Activated T-helper 9 cell treated with anti-CD3 and anti-CD28 coated beads, Interleukin-2, amount 50 U/mL, for 16 hours (primary cell): ENCODE measurements at places on chromosomes 7 and 10.
A peak's percentile ranks its signal among the peaks of the same experiment; 100 is the strongest.

GRCh38 chr10:88974446-88975376 lies 15.9 kb upstream of the FAS start:
- no peak for DNase-seq

GRCh38 chr10:110859206-110859972 lies 12.3 kb upstream of the PDCD4 start:
- DNase-seq: no peak

DNA sequence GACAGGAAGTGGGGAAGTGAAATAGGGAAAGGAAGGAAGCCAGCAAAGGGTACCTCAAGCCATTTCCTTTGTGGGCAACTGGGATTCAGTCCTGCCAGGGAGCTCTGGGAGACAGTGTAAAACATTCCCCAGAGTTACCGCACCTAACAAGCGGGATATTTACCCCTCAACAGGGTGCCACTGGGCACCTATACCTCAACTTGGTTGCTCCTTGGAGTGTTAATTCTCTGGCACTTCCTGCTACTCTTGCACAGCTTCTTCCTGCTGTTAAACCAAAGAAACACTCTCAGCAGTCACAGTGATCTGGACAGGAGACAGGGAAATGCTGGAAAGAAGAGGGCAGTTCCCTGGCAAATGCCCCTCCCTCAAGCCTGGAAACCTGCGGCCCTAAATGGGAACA lies 151.3 kb downstream of the REEP3 start:
- DNase-seq: no peak

- no peak for DNase-seq
These were observed 19.1 kb downstream of the DNAJB6 start for GRCh38 chr7:157355784-157356511.

DNA sequence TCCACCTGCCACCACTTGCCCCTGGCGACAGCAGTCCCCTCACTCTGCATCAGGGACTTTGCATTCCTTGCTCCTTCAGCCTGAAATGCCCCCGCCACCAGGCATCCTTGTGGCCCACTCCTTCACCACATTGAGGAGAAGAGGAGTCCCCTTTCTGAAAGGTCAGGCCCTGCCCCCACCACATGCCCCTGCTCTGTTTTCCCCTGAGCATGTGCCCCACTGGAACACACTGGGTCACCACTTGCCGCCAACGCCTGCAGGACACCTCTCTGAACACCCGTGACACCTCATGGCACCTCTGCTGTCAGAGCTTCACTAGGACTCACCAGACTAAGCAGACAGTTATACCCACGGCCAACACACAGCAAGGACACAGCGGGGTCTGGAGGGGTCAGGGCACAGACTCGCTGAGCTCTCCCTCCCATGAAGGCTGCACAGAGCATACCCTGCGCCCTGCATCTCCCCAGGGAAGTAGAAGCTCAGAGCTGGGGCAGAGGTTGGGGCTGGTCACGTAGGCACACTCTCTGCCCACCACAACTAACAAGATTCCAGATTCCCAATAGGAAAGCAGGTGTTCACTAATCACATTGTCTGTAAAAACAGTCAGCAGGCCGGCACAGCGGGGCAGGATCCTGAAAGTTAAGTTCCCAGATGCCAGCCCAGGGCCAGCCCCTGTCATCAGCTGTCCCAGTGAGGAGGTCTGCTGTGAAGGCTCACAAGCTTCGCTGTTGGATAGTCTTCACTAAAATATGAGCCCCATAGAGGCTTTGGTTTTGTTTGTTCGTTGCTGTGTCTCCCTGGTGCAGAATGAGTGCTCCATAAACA lies 5.8 kb upstream of the AOC1 start:
- no peak for DNase-seq

- DNase-seq: no peak
These were observed 548 bp upstream of the BNIP3 start for GRCh38 chr10:131982185-131982756.

- no peak for DNase-seq
These were observed 163.6 kb downstream of the GNAI1 start for GRCh38 chr7:80298201-80298600.

DNA sequence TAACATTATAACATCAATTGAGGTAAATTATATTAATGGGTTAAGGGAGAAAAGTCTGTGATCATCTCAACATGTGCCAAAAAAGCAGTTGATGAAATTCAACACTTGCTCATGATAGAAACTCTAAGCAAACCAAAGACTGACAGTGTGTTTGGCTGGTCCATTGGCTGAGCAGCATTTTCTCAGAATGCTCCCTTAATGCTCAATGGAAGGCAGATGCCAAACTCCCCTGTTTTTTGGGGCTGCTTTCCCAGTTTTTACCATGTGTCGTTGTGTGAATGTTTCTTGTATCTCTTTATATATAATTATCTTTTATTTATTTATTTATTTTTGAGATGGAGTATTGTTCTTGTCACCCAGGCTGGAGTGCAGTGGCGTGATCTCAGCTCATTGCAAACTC lies 114.7 kb downstream of the SEC23IP start:
- no peak for DNase-seq

DNA sequence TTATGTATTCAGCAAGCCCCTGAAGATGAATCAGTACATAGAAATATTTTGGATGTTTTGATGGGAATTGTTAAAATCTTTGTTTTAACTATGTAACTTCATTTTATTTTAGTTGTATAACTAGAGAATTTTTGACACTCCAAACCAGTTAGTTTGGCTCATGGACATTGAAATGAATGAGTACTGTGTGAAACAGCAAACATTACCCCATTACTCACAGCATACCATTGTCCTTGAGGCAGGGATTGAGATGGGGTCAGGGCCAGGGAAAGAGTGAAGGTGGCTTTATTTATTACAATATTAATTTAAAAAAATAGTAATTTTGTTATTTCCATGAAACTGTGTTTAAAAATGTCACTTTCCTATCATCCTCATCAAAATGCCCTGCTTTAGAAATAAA lies 4.8 kb upstream of the BMPER start:
- DNase-seq: no peak

GRCh38 chr7:127589896-127590295 lies 1.7 kb downstream of the ARF5 start:
- DNase-seq: no peak

DNA sequence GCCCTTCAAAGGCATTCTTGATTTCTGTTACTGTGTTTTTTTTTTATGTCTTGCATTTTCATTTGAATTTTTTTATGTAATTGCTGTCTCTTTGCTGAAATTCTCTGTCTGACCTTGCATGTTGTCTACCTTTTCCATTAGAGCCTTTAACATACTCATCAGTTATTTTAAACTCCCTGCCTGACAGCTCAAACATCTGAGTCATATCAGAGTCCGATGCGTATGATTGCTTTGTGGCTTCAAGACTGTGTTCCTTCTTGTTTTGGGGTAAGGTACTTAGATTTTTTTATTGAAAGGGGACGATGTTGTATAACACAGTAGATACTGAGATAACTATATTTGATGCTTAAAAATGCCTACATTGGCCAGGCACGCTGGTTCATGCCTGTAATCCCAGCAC lies 9.7 kb upstream of the TARP start:
- DNase-seq: no peak

- no peak for DNase-seq
These were observed 10.0 kb downstream of the WBP1L start for GRCh38 chr10:102753718-102754117.

GRCh38 chr10:130816116-130816901 lies 495.2 kb downstream of the TCERG1L start:
- no peak for DNase-seq

- DNase-seq: no peak
These were observed 67.4 kb downstream of the HHEX start for GRCh38 chr10:92757066-92757710.

GRCh38 chr7:136664537-136664936 lies 203.9 kb upstream of the CHRM2 start:
- DNase-seq: no peak

GRCh38 chr7:111743244-111743847 lies 181.1 kb upstream of the IMMP2L start:
- DNase-seq: no peak

DNA sequence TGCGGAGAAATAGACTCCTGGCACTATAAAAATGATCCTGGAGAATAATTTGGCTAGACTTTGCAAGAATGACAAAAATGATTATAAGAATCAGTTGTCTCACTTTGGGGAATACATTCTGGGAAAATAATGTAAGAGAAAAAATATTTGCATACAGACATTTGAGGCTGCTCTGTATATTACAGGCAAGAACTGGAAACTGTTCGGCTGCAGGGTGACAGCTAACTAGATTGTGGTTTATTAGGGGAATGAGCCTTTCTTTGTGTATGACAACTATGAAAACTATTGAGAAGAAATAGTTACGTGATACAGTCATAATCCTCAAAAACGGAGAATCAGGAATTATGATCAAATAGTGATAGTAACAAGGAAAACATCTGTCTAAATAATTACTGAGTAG lies 8.6 kb downstream of the TRIM56 start:
- no peak for DNase-seq

DNA sequence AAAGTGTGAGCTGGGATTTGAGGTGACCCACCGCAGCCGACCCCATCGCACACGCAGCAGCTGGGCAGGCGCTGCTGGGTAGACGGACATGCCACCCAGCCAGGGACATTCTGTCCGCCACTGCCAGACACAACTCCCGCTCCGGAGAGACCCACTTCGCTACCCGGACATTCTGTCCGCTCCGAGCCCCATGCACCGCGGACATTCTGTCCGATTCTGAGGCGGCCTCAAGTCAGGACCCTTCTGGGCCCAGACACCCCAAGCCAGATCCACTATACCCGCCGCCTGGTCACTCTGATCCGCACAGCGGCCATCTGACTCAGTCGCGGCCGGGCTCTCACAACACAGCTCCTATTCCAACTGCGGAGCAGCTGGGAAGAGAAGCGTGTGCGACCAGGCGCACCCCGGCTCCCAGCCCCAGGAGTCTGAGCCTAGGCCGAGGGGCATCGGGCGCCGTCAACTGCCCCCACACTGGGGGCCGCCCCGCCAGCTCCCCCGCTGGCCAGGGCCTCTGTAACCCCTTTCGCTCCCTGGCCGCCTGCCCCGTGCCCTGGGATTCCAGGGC lies 763 bp downstream of the PITX3 start:
- no peak for DNase-seq

- DNase-seq: no peak
These were observed 51.0 kb upstream of the INPP5A start for GRCh38 chr10:132486539-132487121.

DNA sequence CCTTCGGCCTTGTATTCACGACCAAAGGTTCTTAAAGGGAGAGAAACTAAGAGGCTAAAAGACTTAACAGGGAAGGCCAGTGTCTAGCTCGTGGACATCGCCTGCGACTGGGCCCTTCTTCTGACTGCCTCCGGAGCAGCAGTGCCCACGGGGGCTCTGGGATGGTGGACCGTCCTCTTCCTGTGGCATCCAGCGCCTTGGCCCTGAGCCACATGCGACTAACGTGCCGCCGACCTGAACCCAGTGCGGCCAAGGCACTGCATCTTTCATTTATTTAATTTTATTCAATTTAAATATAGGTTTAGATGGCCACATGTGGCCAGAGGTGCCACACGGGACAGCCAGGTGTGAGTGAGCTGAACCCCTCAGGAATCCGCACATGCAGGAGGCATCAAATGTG lies 451.7 kb downstream of the PTPRN2 start:
- no peak for DNase-seq

- DNase-seq: no peak
These were observed 376.8 kb downstream of the DNAJB6 start for GRCh38 chr7:157713591-157713990.

- no peak for DNase-seq
These were observed 673 bp upstream of the ST8SIA6 start for GRCh38 chr10:17455015-17455520.

GRCh38 chr10:27526242-27526641 lies 22.1 kb downstream of the RAB18 start:
- no peak for DNase-seq

DNA sequence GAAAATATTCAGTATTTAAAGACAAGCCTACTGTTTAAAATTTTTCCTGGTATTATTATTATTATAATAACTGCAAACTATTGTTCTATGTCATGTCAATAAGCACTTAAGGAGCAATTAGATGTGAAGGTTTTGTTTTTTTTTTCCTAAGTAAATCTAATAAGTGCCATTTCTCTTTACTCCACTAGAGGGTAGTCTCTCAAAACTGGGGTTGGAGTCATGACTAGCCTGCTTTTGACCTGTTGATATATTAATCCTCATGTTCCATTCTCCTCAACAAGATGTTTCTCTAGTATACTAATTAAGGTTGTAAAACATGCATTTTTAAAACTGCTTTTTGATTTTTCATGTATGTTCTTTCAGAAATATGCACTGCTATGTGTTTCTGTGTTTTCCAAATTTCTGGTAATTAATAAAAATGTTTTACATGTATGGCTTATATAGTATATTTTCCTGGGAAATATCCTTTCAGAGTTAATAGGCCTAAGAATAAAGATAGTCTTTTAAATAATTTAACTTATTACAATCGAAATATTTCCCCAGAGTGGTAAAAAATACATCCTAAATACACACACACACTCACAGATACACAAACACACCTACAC lies 1.0 kb upstream of the LRRN3 start:
- no peak for DNase-seq

DNA sequence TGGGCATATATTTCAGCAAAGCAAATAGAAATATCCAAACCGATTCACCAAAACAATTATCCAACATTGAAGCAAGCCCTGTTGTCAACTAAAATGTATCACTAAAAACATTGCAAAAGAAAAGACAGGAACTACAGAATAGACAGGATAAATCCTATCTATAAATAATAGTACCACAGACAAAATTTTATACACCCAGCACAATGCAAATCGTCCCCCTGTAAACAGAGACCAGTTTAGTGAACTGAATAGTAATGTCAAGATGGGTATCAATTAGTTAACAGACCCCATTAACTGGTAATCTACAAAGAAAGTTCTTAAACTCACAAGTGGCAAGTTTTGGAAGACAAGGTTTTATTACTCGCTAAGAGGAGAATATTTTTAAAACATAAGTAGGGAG lies 4.0 kb downstream of the ZC3HAV1 start:
- no peak for DNase-seq

- DNase-seq: no peak
These were observed 106.7 kb downstream of the LHPP start for GRCh38 chr10:124568339-124568738.

- DNase-seq: no peak
These were observed 26.8 kb downstream of the GOT1 start for GRCh38 chr10:99403674-99404073.

- peak; percentile 40 for DNase-seq
These were observed 517 bp downstream of the ITGB1 start for GRCh38 chr10:32957341-32958084.
